ENCODE measurements at places on chromosomes 2 and 18.
A peak's percentile ranks its signal among the peaks of the same experiment; 100 is the strongest.

DNA sequence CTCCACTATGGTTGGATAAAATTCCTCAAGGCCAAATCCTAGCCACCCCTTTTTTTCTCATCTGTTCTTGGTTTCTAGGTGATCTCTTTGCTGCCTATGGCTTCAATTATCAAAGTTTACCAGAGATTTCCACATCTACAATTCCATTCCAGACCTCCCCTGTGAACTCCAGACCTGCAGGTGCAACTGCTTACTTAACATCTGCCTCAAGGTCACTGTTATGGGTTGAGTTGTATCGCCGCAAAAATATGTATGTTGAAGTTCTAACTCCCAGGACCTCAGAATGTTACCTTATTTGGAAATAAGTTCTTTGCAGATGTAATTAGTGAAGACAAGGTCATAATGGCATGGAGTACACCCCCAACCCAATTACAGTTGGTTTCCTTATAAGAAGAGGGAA, 60.4 kb upstream of the SOS1 start:
- DNase-seq, result no peak

- no peak for DNase-seq
These were observed 3.4 kb downstream of the PLB1 start for GRCh38 chr2:28499282-28499681.

DNA sequence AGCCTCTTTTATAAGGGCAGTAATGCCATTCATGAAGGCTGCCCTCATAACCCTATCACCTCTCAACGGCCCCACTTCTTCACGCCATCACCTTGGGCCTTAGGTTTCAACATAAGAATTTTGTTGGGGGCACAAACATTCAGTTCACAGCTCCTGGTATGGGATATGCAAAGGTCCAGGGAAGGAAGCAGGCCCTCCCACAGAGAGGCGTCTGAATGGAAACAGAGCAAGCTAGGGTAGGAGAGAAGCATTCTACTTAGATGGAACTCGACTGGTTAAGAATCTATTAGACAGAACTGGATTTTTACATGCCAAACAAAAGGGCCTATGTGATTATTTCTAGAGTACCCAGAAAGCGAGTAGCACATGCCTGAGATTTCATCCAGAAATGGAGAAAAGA, 42.8 kb downstream of the PROKR1 start:
- no peak for DNase-seq

DNA sequence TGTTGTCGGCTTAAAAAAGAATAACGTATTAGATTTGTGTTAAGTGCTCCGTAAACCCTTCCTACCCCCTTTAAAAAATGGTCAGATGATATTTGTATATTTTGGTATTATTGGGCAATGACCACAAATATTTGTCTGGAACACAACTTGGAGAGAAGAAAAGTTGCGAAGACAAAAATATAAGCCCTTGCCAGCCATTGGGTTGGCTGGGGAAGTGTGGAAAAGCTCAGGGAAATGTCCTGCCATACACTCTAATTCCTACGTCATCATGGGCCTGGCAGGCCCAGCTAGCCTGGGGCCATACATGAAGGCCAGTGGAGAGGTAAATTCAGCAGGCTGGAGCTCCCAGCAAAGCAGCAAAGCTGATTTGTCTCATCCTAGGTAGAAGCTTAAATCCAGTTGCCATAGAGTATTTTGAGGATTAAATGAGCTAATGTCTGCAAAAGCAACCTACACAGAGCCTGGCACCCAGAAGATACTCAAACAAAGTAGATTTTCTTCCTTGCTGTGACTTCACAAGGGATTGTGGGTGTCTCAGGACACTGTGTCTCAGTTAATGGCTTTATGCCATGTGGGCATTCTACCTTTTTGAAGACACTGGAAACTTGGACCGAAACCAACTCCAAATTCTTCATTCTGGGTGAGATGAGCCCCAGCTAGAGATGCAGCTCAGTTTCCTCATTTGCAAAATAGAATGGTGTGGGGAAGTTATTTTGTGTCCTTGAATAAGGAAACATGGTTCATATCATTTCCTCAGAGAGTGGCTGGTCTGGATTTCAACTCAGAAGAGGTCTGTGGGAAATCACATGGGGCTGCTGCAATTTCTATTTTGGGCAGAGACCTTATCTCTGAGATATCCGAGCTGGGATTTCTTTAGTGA, 87.9 kb upstream of the MAP4K3 start:
- DNase-seq, result peak; percentile 26

- no peak for DNase-seq
These were observed 120.0 kb downstream of the EPHA4 start for GRCh38 chr2:221451862-221452788.

GRCh38 chr2:86634352-86634751, 10.7 kb upstream of the RNF103 start:
- no peak for DNase-seq

Data from germinal center (tissue), 1 donor.